ENCODE measurements at places on chromosomes 7 and 10.

- DNase-seq: no peak
These were observed 97.9 kb downstream of the ANKIB1 start for GRCh38 chr7:92343714-92344113.

DNA sequence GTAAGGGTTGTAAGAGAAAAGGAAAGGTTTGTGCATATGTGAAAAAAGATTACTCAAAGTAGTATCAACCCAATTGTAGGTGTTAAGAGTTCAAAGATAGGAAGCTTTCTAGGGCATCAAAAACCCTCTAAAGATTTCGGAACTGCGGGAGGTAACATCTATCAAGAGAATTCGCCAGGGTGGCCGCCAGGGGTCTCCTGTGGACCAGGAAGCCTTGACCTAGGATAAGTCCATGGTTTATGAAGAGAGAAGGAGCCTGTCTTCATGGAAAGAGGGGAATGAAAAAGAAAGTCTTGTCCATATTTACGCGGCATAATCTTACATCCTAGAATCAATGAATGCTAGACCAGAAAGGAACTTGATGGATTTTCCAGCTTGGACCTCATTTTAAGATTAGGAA lies 140.7 kb upstream of the CALCR start:
- DNase-seq: peak; percentile 22

- DNase-seq: no peak
These were observed 152.0 kb upstream of the PITRM1 start for GRCh38 chr10:3324612-3325038.

- no peak for DNase-seq
These were observed 83.6 kb downstream of the CD36 start for GRCh38 chr7:80721883-80722615.

DNA sequence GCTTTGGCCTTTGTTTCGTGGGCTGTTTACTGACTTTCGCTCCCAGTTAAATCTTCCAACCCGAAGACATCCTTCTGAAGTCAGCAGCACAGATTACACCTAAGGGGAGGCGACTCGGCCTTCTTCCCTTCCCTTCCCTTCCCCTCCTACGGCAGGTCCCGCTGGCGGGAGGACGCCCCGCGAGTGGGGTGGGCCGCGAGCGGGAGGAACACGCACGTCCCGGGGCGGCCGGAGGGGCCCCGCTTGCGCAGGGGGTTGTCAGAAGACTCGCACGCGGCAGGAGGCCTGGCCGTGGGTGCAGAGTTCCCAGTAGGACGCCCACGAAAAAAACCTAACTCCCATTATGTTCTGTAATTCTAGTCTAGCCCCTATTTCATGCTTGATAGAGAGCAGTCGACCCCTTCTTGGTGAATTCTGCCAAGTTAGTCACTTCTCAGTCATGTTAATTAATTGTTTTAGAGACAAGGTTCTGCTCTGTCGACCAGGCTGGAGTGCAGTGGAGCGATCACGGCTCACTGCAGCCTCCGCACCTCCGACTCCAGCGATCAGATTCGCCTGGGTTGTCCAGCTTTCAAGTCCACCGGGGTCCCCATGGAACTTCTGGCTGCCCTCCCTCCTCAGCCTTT lies 19.2 kb upstream of the ZNF32 start:
- no peak for DNase-seq

GRCh38 chr10:21831986-21832820 lies 171.3 kb downstream of the DNAJC1 start:
- DNase-seq: no peak

DNA sequence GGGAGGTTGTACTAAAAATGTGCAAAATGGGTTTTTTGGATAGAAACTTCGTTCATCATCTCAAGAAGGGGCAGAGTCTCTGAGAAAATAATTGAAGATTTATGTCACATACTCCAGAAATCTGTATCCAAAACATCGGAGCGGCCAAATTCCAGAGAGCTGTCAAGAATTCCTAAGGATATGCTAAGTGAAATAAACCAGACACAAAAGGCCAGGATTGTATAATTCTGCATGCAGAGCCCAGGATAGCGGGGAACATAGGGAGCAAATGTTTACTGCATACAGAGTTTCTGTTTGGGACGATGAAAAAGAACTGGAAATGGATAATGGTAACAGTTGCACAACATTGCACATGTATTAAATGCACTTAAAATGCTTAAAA lies 224.2 kb upstream of the AUTS2 start:
- no peak for DNase-seq

DNA sequence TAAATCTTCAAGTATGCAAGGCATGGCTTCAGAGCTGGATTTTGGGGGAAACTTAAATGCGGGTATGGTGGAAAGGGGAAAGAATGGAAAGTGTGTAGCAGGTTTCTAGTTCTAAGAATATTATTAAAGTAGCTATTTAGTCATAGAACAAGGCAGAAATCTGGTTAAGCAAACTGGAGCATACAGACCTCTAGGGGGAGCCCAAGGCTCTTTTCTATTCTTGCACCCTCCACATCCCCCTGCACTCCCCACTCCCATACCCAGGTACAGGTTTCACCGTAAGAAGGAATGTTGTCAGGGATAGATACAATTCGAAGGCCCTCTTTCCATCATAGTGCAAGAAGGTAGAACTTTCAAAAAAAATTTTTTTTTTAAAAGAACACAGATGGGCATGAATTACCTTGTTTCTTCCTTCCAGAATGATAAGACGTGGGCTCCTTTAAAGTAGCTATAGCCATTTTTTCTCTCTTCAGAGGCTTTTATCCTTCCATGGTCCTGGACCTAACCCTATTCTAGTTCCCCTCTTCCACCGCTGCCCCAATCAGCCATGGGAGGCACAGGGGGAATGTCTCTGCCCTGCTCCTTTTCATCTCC lies 41.5 kb upstream of the SMIM30 start:
- DNase-seq: no peak

DNA sequence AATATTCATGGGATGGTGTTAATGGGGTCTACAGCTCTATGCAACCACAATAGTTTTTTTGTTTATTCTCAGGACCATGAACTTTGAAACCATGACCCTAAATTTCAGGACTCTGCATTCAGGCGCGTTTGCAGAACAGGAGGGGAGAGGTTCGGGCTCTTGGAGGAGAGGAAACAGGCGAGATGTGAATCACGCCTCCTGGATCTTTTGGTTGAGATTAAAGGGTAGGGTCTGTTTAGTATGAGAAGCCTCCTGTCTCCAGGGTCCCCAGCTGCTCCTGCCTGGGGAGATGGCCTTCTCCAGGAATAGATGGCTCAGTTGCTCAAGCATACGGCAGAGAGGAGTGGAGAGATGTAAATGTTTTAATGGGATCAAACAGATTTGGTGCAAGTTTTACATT lies 18.2 kb downstream of the TLL2 start:
- DNase-seq: no peak

DNA sequence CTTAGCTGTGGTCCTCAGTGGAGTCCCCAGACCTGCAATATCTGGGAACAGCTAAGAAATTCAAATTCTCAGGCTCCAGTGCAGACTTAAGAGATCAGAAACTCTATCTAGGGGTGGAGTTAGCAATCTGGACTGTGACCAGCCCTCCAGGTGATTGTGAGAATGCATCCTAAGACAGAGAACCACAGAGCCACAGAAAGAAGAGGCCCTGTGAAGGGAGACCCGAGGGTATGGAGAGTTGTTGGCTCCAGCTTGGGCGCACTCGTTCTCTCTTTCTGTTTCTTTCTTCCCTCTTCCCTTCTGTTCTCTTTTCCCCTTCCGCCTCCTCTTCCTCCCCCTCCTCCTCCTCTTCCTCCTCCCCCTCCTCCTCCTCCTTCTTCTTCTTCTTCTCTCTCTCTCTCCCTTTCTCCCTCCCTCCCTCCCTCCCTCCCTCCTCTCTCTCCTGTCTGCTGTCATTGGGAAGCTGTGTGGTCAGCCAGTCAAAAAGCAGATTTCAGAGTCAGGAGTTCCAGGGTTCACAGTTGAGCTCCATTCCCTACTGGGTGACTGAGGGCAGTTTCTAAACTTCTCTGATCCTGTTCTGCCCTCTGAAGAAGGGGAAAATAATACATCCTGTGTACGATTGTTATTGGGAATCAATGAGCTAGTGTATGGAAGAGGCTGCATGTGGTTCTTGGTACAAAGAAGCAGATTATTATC lies 62.1 kb upstream of the STEAP1B start:
- DNase-seq: no peak

DNA sequence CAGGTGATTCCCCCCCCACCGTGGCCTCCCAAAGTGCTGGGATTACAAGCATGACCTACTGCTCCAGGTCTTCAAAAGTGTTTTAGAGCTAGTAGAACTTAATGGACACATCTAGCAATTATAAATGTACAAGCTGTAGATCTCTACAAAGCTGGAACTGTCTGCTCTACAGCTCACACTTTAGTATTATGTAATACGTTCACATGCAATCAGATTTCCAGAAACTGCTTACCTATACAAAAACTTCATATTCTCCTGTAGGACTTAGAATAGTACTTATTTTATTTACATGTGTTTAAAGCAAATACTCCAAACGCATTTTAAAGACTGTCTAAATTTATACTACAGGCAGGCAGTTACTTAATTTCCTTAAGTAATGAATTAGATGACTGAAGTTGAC lies 39.2 kb upstream of the ASL start:
- no peak for DNase-seq

DNA sequence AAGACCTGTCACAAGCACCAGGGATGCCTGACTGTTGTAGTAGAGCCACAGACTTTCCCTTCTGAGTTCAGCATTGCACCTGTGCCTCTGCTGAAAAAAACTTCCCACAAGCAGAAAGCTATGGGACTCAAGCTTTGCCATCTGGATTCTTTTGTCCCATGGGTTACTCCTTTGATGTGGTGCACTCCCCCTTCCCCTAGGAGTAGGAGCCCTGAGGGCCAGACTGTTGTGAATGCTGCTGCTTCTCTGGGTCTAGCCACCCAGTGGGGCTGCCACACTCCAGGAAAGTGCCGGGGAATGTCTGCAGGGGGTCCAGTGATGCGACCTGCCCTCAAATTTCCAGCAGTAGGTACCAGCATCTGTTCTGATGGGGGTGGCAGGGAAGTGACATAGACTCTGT lies 11.7 kb downstream of the CASP7 start:
- DNase-seq: no peak

- no peak for DNase-seq
These were observed 111.1 kb downstream of the RNF216 start for GRCh38 chr7:5670183-5670935.

- no peak for DNase-seq
These were observed 76.2 kb downstream of the AHR start for GRCh38 chr7:17374654-17375053.

DNA sequence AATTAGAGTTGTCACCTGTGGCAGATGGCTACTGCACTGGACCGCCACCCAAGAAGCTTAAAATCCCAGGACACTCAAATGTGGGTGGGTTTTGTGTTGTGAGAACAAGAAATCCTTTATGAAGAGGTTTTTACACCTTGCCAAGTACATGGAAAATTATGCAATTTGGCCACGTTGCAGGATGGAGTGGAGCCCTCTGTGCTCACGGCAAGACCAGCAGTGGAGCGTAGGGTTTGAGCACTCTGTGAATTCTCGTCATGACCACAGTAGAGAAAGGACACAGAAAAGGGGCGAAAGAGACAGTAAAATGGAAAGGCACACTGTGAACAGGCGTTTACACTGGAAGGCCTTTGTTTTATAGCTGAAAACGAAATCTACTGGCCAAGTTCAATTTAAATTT lies 222.6 kb downstream of the ADARB2 start:
- DNase-seq: no peak

DNA sequence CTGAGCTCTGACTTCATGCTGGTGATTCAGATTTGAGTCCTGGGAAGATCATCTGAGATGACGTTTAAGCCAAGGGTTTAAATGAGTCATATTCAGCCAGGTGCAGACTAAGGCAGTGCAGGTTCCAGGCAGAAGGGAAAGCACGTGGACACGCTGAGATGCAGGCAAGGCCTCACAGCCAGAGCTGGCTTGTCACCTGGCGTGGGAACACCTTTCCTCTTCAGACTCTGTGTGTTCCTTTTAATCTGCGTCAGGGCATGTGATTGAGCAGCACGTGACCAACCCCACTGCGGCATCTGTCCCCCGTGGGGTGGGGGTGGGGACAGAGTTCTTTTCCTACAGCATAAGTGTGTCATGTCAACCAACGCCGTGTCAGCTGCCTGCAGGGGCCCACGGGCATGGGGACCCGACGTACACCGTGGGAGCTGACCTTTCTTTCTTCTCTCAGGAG lies 10.7 kb upstream of the IDI2 start:
- no peak for DNase-seq

DNA sequence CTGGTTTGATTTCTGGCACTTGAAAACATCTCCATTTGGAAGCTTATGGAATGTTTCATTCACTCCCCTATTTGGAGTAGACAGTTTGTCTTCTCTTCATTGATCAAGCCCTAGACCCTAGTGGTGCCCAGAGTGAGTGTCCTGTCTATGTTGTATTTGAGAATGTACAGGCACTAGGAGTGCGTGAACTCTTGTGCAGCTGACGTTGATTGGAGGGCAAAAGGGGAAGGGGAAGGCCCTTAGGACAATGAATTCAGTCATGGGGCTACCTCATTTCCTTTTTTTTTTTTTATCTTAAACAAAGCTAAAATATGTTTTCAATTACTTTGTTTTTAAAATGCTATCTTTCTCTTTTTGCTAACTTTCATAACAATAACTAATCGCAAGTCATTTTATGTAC lies 66.5 kb downstream of the ADD3 start:
- no peak for DNase-seq

DNA sequence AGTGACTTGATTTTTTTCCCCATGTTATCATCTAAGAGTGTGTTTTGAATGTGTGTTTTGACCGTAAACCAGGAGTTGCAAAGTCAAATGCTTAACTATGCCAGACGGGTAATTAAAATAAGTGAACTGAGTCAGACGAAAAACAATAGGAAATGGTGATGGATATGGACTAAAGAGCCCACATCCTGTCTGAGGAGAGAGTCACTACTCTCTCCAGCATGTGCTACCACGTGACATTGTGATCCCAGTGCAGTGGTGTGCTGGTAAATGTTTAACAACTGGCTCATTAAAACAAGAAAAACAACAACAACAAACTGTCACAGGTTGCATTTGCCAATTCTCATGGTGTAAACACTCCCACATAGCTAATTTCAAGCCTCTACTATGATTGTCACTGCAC lies 164.3 kb downstream of the SUGCT start:
- DNase-seq: no peak

DNA sequence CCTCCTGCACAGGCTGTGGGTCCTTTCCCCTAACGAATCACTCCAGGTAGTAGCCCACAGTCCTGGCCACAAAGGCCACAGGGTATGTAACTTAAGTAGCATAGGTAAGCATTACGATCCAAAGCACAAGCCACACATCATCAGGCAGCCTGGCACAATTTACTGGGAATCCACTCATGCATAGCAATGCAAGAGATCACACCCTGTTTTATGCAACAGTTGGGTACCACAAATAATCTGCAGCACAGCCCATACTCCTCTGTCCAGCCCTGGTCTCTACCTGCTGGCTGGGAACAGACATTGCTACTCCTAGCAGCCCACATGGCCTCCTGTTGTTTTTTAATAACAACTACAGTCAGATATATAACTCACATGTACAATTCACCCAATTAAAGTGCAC lies 34.3 kb downstream of the SRPK2 start:
- no peak for DNase-seq
